ENCODE measurements at places on chromosomes 12 and 14.

GRCh38 chr12:113796852-113797534 lies 169.1 kb downstream of the RBM19 start:
- DNase-seq = no peak

DNA sequence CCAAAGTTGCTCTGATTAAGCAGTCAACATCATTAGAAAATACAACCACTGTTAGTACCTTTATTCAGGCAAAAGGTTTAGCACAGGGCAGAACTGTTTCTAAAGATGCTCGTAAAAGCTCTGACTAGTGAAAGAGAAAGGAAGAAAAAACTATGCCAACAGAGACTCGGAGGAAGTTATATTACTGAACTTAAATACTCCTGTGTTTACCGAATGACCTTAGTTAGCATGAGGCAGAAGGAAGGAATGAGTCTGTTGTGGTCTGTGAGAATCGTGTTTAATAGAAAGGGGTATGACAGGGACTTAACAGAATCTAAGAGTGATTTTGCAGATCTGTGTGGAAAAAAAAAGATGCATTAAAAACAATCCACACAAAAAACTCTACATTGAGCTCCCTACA lies 84.1 kb upstream of the OVCH1 start:
- DNase-seq = no peak

DNA sequence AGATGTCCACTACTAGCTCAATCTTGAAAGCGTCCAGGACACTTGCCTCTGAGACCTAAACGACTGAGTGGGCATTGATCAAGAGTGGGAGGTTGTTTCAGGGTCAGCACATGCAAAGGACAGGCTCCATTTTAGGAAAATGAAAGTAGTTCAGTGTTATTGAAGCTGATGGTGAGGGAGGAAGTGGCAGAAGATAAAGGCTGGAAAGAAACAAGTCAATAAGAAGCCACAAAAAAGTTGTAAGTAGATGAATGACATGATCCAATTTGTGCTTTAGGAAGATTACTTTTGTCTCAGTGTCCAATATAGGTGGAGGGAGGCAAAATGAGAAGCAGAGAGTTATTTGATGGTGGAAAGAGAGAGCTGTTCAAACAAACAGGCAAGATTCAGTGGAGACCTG lies 22.0 kb downstream of the GPR65 start:
- DNase-seq = no peak

DNA sequence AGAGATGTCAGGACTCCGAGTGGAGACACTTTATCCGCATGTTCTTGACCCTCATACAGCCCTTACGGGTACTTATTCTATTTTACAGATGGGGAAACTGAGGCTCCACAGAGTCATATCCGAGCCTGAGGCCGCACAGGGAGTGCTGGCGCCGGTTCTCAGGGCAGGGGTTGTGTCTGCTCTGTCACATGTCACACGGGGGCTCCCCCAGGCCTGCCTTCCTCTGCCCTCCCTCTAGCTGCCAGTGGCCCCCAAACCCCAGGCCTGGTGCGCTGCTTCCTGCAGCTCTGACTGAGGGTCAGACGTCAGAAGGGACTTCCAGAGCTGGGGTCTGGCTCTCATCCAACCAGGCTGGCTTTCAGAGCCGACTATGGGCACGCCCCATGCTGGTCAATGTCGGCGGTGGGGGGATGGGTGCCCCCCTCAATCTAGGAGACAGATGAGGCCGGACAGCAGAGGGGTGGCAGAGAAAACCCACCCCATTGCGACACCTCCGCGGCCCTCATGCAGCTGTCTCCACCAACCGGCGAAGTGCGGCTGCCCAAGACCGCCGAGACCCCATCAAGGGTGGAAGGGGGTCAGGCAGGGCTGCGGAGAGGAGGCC lies 811 bp upstream of the INF2 start:
- no peak for DNase-seq

- DNase-seq = no peak
Observed at GRCh38 chr12:20320552-20320951, 47.8 kb upstream of the PDE3A start.

- no peak for DNase-seq
Observed at GRCh38 chr14:42378880-42379279, 772.2 kb downstream of the LRFN5 start.

DNA sequence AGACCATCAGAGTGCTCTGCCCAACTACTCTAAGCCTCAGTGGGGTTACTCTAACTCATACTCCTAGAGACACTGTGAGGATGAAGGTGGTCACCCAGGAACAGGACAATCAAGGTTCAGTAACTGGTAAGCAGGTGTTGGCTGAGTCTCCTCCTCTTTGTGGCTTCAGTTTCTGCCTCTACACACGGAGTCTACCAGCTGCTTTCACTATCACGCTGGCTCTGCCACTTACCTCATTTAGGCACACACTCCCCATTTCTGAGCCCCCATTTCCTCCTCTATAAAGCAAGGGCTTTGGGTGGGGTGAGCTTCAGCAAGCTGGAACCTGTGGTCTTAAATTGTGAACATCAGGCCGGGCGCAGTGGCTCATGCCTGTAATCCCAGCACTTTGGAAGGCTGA lies 7.3 kb upstream of the TCHP start:
- DNase-seq = no peak

- DNase-seq = no peak
Observed at GRCh38 chr14:101598159-101598558, 36.9 kb downstream of the DIO3 start.

DNA sequence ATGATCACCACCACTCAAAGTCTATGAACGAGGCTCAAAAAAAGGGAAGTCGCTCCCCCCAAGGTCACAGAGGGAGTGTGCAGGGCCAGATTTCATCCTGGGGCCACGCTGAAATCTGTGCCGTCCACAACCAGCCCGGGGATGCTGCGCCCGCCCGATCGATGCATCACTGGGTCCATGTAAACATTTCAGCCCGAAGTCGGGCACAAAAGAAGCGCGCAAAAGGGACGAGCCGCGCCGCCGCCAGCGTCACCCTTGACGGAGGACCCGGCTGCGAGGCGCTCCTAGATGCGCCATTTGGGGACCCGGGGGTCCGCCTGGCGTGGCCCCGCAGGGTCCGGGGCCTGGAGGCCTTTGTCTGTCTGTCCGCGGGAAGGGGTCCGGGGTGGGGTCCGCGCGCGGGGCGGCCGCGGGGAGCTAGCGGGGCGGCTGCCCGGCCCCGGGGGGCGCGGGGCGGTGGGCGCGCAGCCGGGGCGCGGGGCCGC lies 503 bp downstream of the FBXO21 start:
- DNase-seq = no peak

GRCh38 chr12:116599285-116600136 lies 40.3 kb downstream of the MAP1LC3B2 start:
- DNase-seq = no peak

GRCh38 chr12:100375038-100375735 lies 18.3 kb downstream of the SLC17A8 start:
- DNase-seq = no peak

DNA sequence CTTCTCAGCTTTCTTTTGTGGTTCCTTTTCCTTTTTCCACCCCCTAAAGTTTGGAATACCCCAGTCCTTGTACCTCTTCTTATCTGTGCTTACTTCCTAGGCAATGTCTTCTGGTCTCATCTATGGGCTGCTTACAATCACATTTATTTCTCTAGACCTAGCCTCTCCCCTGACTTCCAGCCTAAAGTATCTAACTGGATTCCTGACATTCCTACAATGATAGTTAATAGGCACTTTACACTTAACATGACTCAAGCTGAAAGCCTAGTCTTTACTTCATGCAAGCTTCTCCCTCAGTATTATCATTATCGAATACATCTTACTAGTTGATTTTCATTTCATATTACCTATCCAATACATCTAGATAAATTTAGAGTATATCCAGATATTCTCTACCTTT lies 21.2 kb downstream of the CLECL1 start:
- no peak for DNase-seq

GRCh38 chr14:50520947-50521815 lies 11.2 kb downstream of the MAP4K5 start:
- DNase-seq = peak; percentile 54

GRCh38 chr12:110637869-110638441 lies 24.0 kb downstream of the TCTN1 start:
- no peak for DNase-seq

GRCh38 chr14:26200687-26201086 lies 397.1 kb downstream of the NOVA1 start:
- DNase-seq = no peak

DNA sequence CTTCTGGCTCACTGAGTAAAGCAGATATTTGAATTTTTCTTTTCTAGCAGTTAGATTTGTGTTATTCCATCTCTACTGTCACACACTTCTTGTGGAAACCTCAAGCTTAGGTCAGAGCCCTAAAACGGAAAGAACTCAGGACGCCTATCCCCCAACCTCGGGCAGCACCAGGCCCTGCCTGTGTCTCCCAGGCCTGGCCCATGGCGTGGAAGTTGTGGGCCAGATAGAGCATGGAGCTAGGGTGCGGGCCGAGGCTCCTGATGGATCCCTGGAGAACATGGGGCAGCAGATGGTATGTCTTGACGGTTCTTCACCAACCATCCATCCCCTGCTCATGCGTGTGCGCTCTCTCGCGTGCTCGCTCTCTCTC lies 20.6 kb downstream of the P2RX4 start:
- DNase-seq = no peak

- DNase-seq = peak; percentile 34
Observed at GRCh38 chr12:11553871-11554533, 95.5 kb upstream of the ETV6 start.

- DNase-seq = no peak
Observed at GRCh38 chr14:91946622-91947474, 646 bp downstream of the FBLN5 start.

DNA sequence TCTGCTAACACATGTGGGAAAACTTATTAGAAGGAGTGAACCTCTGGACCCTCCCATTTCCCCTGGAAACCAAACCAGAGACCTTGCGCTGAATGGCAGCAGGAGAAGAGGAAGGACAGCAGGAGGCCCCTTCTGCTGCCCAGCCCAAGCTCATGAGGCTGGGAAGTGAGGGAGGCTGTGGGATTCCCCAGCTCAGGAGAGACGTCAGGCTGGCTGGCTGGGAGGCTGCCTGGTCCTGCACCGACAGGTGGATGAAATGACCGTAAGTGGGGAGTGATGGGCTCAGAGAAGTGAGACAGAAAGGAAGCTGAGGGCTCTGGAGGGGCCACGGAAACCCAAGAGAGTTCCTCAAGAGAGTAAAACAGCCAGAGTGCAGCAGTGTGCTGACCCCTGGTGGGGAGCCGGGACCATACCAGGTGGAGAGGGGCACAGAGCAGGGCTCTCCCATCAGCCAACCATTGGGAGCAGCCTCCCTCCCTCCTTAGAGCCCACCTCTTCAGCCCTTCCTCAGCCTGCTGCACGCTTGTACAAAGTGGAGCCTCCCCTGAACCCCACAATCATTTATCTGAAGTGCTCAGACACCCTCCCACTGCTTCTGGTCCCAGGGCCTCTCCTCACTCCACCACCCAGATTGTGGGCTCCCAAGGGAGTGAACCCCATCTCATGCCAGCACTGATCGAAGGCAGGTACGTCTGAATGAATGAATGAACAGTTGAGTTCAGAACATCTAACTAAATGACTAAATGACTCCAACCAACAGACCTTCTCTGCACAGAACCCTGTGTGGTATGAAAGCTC lies 14.0 kb downstream of the TAMALIN start:
- no peak for DNase-seq

DNA sequence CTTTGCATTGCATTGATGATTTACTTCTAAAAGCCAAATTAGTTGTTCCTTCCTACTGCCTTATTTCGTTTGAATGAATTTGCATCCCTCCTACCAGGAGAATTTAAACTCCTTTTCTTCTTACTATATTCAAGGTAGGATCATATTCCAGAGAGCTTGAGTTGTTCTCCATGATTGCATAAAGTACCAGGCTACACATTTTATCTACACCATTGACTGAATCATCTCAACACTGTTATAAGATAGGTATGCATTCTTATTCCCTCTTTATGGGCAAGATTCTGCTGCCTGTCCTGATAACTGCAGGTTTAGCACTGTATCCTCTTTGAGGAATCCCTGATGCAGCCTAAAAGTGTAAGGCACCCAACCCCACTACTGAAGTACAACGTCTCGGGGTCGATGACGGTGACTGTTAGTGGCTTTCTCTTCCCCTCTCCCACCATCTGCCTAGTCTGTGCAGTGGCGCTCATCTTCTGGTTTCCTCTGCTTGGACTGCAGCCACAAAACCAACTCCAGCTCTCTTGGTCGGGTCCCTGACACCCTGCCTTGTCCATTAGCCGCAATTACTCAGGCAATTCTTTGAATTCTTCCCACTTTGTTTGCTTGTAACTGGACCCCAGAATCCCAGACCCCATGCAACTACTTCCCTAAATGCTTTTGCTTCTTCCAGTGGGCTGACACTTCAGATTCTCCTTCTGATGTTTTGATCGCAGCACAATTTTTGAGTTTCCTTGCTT lies 44.4 kb upstream of the STXBP6 start:
- DNase-seq = no peak

- no peak for DNase-seq
Observed at GRCh38 chr12:107152315-107152714, 59.0 kb upstream of the CRY1 start.

GRCh38 chr12:54270345-54270744 lies 9.6 kb downstream of the CBX5 start:
- DNase-seq = no peak

- DNase-seq = no peak
Observed at GRCh38 chr14:21098076-21098891, at the start of gene ZNF219. Gene ZNF219, minus strand, starts transcription at chr14:21098655. Its CDS starts 5,064 bp downstream, at chr14:21093591.

GRCh38 chr12:26271889-26272492 lies 76.6 kb downstream of the SSPN start:
- peak; percentile 58 for DNase-seq

DNA sequence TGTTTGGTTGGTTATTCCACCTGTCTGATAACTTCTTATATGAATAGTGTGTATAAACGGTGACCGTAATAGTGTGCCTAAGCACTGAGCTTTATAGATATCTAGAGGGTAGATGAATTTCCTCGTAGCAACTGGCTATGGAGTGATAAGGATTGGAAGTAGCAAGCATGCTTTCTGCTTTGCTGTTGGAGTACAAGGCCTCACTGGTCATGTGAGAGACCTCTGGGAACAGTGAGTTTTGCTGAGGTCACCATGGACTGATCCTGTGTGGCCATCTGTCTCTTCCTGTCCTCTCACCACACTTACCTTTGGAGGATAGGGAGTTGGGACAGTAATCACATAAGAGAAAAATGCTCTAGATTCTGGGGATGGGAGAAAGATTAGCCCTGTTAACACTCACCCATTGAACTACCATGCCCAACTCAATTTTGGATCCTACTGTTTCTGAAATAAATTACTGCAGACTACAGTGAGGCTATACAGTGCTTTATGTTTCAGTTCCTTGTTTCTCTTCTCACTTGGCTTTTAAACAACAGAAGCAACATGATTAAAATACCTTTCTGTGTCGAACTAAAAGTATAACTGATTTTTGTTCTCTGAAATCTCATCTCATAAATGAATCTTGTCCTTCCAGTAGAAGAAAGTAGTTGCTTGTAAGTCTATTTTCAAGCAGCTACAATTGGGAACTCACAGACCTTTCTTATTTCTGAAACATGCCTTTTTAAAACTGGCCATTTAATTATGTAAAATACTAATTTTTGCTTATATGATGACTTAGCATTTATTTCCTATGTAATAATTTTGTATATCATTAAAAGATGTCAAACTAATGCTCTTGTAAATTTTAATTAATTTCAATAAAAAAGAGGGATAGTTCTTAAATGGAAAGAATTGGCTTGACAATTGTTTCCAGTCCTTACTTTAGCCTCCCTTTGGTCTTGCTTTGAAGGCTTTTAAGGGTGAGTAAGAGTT lies 8.3 kb downstream of the TMX1 start:
- DNase-seq = no peak
